ENCODE measurements at places on chromosomes 7 and 10.

DNA sequence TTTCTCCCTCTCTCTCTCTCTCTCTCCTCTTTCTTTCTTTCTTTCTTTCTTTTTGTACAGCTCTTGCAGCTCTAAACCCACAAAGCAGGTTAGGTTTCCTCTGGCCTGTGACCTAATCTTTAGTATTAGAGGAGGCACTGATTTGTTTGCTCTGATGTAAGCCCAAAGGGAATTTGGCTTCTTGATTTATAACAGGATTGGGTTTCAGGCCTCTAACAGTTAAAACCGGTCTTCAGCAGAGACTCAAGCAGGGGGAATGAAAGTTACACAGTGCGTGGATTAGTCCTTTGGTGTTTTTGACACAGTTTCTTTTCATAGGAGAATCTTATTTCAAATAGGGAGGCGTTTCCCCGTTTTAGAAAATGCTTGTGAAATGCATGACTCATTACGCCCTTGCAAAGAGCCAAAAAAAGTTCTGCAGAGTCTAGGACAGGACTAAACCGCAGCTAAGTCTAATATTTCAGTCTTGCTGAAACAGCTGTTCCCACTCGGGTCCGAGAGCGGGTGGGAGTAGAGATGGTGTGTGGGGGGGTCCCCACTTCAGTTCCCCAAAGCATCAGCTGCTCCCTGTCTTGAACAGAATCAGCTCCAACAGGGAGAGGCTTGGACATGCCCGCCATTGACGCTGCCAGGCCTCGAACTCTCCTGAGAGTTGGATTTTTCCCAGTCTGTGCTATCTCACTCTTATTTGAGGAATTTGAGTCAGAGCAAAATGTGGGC lies 296.5 kb upstream of the PITRM1 start:
- no peak for DNase-seq

DNA sequence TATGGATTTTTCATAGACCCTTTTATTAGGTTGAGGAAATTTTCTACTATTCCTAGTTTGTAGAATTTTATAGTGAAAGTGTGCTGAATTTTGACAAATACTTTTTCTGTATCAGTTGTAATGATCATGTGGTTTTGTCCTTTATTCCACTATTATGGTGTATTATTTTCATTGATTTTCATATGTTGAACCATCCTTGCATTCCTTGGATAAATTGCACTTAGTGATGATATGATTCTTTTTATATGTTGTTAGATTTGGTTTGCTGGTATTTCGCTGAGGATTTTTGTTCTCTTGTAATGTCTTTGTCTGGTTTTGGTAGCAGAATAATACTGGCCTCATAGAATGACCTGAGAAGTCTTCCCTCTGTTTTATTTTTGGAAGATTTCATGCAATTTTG lies 140.6 kb upstream of the CDK6 start:
- no peak for DNase-seq

- DNase-seq = peak; percentile 53
These were observed 732 bp downstream of the FAS start for GRCh38 chr10:88991161-88991898.

- DNase-seq = no peak
These were observed 76.5 kb upstream of the PPP1R3C start for GRCh38 chr10:91709394-91709798.

DNA sequence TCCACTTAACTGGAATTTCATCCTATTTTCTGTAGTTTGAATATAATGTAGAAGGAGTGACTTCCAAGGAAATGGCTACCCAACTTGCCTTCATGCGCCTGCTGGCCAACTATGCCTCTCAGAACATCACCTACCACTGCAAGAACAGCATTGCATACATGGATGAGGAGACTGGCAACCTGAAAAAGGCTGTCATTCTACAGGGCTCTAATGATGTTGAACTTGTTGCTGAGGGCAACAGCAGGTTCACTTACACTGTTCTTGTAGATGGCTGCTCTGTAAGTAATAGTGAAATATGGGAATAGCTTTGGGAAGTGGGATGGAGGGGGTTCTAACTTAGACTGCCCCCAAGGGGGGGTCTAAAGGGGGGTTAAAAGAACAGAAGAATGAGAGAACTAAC lies 34.5 kb downstream of the COL1A2 start:
- DNase-seq = no peak

DNA sequence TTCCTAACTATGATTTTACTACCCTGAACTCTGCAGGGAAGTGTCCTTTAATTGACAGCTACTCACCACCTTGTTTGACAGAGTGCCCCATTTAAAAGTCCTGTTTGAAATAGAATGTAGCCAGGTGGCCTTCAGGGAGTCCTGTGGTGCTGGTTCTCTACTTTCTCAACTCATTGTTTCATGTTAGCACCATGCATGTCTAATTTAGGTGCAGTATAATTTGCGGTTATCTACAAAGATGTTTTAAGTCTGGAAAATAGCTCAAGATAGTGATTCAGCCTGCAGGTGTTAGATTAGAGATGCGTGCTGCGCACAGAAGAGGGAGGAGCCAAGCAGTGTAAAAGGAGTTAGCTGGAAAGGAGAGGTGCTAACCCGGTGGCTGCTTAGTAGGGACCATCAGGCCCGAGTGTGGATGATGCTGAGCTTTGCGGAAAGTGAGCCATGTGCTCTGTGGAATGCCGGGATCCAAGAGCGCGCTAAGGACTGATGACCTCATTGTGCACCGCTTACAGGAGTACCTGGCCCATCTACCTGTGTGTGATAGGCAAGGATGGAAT lies 1.2 kb downstream of the CCM2 start:
- peak; percentile 73 for DNase-seq

- no peak for DNase-seq
These were observed 260.9 kb downstream of the AHR start for GRCh38 chr7:17559388-17559787.

DNA sequence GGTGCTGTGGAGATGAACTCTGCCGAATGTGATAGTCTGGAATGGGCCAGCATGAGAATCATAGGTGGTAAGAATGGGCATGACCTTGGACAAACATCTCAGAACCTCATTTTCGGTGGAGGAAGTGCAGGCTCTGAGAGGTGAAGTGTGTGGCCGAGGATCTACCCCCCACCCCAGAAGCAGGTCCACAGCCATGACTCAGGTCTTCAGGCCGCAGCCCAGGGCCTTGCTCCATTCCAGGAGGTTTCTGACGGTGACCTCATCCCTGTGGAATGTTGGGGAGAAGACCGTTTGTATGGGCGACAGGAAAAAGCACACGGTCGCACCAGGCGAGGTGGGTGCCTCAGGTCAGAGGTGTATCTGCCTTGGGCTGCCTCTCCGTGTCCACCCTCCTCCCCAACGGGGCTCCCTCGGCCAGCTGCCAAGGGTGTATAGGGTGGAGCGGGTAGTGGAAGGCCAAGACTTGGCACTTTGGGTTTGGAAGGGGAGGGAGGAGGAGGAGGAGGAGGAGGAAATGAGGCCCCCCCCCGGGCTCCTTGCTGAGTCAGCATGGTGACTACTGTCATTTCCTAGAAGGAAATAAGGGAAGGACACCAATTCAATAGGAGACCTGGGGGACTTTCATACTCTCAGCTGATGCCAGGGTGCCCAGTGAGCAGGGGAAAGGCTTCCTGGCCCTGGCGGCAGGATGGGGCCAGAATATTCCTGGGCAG lies 168.0 kb upstream of the RHEB start:
- DNase-seq = no peak

- no peak for DNase-seq
These were observed 44.6 kb upstream of the NAMPT start for GRCh38 chr7:106329408-106329807.

GRCh38 chr10:98971464-98971863 lies 264.2 kb downstream of the HPSE2 start:
- no peak for DNase-seq

- DNase-seq = no peak
These were observed 218.1 kb downstream of the C7orf25 start for GRCh38 chr7:42693722-42694121.

GRCh38 chr10:77001206-77001605 lies 636.4 kb downstream of the KCNMA1 start:
- no peak for DNase-seq

DNA sequence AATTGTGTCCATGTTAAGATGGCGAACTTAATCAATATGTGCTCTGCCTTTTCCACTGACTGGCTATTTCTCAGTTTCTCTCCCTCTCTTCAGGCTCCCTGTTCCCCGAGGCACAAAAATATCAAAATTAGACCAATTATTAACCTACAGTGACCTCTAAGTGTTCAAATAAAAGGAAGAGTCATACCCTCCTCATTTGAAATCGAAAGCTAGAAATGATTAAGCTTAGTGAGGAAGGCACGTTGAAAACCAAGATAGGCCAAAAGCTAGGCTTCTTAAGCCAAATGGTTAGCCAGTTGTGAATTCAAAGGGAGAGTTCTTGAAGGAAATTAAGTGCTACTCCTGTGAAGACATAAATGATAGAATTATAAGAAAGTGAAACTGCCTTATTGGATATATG lies 81.1 kb upstream of the MBL2 start:
- DNase-seq = no peak

DNA sequence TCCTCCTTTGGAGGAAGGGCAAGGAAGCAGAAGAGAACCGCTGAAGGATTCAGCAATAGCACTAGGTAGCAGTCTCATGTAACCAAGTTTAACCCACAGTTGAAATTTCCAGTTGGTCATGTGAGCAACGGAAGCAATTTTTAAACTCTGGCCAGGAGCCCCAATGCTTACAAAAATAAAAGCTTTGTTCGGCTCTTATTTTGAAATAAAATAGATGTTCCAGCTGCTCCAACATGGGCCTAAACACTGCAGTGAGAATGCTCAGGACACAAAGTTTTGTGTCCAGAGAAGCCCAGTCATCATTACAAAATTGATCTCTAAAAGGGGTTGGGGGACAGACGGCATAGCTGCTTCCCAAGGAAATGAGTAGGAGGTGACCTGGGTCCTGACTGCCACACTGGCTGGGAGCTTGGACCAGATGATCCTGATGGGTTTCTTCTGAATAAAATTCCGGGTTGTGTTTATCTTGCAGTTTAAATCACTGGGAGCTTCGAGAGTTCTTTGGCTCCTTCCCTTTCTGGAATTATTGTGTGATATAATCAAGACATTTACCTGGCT lies 452 bp upstream of the TMEM140 start:
- DNase-seq = peak; percentile 37

- no peak for DNase-seq
These were observed 17.2 kb downstream of the MNX1 start for GRCh38 chr7:156993021-156993924.

- peak; percentile 30 for DNase-seq
These were observed 5.0 kb upstream of the PAXIP1 start for GRCh38 chr7:155007947-155008346.

DNA sequence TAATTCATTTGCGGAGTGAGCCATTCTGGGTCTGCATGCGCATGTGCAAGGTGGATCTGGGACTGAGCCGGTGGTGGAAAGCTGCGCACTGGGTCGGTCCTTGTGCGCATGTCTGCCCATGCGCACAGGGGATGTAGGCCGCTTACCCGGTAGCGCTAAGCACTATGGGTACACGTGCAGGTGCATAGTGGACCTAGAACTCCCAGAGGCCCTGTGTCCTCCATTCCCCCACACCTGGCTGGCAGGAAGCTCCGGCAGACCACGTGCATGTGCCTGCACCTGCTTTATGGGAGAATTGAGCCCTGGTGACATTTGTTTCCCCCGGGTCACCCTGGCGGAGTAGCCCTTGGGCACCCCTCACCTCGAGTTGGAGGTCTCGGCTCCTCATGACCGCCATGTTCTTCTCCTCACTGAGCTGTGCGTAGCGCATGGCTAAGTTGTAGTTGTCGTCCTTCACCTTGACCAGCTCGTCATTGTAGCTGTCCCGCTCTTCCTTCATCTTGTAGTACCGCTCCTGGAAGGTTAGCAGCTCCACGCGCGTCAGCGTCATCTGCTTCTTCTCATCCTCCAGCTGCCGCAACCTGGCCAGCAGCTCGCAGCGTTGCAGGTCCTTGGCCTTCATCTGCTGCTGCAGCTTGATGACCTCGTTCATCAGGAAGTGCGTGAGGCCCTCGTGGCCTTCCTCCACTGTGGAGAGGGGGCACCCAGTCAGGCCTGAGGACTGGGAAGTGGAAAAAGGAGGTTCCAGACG lies 99.6 kb downstream of the CARD11 start:
- DNase-seq = no peak

- no peak for DNase-seq
These were observed 23.1 kb downstream of the PRF1 start for GRCh38 chr10:70579234-70580002.

GRCh38 chr10:99841746-99842145 lies 59.3 kb downstream of the ABCC2 start:
- no peak for DNase-seq

GRCh38 chr7:13717031-13717430 lies 272.4 kb downstream of the ETV1 start:
- no peak for DNase-seq

DNA sequence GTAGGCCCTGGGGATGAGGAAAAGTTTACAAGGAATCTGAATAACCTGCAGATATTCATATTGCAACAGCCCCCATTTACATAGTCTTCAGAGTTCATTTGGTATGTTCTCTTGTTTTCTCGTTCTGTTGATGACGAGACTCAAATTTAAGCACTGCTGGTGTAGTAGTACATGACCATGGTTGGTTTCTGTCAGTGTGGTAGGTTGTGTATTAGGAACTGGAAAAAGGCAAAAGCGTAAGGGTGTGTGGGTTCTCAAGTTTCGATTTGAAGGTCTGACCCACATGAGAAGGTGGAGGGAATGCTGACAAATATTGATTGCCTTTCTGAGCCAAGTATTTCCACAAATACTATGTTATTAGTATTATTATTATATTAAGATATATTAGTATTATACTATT lies 151.7 kb downstream of the AUTS2 start:
- no peak for DNase-seq

DNA sequence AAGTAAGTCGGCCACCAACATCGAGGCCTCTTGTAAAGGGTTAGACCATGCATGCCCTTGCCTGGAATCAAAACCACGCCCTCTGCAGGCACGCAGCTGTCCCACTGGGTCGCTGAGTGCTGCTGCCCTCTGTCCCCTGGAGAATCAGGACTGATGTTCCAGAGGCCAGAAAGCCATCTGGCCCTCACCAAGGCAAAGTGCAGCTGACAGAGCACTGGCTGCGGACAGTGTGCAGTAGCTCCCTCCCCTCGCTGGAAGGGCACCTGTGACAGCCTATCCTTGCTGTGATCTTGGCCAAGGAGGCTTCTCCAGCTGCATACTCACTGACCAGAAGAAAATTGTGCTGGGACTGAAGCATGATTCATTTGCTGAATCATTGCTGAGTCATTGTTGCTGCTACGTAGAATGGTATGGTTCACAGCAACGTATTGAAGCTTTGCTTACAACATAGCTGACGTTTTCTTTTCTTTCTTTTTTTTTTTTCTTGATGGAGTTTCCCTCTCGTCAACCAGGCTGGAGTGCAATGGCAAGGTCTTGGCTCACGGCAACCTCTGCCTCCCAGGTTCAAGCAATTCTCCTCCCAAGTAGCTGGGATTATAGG lies 30.4 kb downstream of the DDC start:
- DNase-seq = no peak

- DNase-seq = no peak
These were observed 4.1 kb upstream of the KIF5B start for GRCh38 chr10:32060347-32060746.

Data from CD4-positive, alpha-beta T cell treated with Interleukin-6 at 100 ng/mL for 8 hours (primary cell).